Activated naive CD4-positive, alpha-beta T cell treated with anti-CD3 and anti-CD28 coated beads for 36 hours (primary cell): ENCODE measurements at places on chromosomes 5 and 9. TPM values are rescaled to one million over a fixed set of nuclear protein-coding genes. Genes with fewer than 3 reads are reported as not detected.

DNA sequence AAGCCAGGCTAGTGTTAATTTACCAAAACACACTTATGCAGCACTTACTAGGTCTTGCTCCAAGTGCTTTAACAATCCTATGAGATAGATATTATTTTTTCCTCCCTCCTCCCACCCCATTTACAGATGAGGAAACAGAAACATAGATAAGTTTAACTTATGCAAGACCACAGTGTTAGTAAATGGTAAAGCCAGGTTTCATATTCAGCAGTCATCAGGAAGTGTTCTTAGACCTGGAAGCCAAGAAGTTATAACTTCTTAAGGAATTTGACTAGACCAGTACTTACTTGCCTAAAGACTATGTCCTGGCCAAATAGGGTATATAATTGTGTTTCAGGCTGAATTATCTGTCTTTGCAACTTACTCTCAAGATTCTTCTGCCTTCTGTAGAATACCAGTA, 15.9 kb downstream of the ABHD17B start:
- no peak for DNase-seq

DNA sequence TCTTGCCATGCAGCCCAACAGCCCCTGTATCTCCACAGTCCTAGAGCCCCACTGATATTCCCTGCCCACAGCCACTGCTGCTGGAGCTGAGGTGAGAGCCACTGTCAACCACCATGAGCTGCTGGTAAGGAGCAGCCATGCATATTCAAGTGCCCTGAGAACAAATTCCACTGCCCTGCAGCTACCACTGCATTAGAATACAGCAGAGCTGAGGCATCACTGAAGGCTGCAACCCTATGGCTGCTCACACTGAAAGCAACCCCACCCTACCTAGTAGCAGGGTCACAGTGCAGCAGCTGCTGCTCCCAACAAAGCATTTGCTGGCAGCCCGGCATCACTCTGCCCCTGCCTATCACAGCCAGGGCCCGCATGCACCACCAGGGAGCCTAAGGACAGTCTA, 68.6 kb downstream of the SKIC3 start:
- DNase-seq: no peak

GRCh38 chr9:13027879-13028278, 251.6 kb downstream of the MPDZ start:
- no peak for DNase-seq

GRCh38 chr5:169299663-169300467, 1.1 kb downstream of the SLIT3 start:
- DNase-seq: no peak

GRCh38 chr9:129434187-129434586, 186.7 kb downstream of the C9orf50 start:
- DNase-seq: no peak

DNA sequence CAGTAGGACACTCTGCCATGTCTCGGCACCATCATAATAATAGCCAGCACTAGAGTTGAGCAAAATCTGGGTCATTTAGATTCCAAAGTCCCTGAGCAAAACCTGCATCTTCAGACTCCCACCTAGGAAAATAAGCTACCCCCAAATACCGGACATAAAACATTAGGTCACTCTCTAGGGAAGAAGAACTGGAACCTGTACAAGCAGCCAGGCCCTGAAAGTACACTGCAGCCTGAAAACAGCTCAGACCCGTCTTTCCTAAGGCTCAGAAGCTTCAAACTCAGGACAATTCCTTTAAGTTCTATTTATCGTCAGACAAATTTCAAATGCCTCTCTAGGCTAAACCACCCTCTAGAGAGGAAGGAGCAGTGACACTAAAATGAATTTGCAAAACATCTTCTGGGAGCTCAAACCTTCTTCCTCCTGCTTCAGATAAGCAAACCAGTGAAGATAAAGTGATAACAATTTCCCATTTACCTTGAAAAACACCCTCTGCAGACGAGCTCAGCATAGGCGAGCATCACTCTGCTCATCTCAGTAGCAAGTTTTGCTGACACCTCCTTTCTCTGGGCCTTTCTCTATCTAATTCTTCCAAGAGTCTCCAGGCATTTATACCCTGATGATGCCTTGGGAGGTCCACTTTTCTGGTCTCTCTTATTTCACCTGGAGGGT, 34.0 kb downstream of the ADAM19 start:
- DNase-seq: peak; percentile 12

- peak; percentile 63 for DNase-seq
Observed at GRCh38 chr5:146340260-146341081, 1.8 kb downstream of the POU4F3 start.

DNA sequence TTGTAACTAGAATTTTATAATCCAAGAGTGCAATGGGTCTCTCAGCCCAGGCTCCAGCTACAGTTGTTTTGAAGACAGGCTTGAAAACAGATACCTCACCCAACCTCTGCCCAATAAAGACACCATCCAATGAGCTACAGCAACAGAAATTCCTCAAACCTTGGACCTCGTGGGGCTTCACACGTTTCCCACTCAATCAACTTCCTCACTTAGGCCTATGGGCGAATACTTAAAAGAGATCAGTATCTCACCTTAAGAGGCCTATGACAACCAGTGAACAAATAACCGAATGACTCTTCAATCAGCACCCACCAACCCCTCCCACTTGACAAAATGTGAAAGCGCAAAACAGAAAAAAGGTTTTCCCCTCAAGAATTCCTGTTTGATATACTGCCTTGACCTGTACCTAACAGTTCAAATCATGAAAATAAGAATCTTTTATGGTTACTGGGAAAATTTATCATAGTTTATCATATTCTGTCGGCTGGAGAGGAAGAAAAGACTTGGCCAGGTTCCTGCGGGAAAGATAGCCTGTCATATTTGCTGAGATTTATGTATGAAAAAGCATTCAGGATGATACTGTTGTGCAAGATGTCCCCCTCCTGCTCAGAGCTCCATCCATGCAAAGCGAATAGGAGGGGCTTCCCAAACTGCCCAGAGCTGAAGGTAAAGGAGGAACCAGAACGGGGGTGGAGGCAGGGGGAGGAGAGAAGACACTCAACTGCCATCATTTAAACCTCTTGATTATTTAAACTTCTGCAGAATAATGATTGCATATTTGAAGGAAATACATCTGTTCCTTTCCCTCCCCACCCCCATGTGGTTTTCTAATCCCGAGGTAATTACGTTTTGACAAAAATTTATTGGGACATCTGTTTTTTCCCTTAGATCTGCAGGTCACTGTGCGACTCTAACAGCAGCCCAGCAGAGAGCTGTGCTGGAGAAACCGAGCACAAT, 256.3 kb downstream of the NFIB start:
- DNase-seq: no peak

DNA sequence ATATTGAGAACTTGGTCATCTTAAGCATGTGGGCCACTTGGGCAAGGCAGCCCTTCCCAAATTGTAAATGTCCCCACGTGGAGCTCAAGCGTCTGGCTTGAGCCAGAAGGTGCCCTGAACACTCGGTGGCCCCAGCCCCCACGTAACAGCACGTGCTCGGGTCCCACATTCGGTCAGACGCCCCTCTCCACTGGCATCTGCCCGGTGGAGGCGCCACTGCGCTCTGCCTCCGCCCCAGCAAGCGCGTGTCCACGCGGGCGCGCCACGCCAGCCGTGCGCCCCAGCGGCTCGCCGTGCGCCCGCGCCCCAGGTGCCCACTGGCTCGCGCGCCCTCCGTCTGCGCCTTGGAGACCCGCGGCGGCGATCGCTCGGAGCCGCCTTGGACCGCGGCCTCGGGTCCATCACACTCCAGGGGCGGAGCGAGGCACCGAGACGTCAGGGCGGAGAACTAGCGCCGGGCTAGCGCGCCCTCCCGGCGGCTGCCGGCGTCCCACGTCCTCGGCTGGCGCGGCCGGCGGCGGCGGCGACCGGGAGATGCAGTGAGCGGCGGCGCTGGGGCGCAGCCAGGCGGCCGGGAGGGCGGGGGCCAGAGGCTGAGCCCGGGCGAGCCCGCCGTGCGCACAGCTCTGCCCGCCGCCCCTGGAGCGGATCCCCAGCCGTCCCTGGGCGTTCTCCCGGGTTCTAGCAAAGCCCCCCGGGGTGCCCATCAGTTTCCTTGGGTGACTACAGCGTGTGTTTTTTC, at the start of gene PALM2AKAP2:
PALM2AKAP2 (plus strand) TSS at position 488 of the 742 bp plus-strand sequence. CDS start 291 bp downstream, outside the sequence.
- peak; percentile 4 for DNase-seq

- no peak for DNase-seq
Observed at GRCh38 chr9:84271921-84272556, 68.5 kb downstream of the SLC28A3 start.

GRCh38 chr5:21244982-21245381, 1257.0 kb upstream of the CDH18 start:
- no peak for DNase-seq

GRCh38 chr5:135489466-135490244, 37.5 kb upstream of the TIFAB start:
- DNase-seq: no peak

GRCh38 chr9:108153416-108153815, 663.8 kb upstream of the KLF4 start:
- no peak for DNase-seq

- peak; percentile 64 for DNase-seq
Observed at GRCh38 chr5:156913719-156914370, 49.2 kb downstream of the TIMD4 start.

DNA sequence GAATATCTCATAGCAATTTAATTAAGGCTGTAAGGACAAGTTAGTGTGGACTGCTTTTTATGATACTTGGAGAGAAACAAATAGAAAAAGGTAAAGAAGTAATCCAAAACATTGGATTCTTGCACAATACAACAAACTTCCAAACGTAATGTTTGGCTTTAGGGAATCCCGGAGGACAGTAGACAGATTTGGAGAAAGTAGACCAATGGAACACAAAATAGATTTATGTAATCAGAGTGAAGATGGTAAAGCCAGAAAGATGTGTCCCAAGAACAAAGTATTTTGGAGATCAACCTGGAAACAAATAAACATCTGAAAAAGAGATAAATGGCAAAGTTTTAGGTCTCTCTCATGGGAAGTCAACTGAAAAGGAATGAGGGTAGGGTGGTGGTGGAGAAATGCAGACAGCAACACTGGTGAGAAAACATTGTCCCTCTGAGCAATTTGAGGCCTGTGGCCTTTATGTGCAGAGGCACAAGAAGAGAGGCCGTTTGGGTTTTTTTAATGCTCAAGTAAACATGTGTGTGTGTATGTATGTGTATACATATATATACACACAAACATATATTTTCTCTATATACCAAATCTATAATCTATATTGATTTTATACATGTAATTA, 620.6 kb downstream of the PDE4D start:
- DNase-seq: no peak

DNA sequence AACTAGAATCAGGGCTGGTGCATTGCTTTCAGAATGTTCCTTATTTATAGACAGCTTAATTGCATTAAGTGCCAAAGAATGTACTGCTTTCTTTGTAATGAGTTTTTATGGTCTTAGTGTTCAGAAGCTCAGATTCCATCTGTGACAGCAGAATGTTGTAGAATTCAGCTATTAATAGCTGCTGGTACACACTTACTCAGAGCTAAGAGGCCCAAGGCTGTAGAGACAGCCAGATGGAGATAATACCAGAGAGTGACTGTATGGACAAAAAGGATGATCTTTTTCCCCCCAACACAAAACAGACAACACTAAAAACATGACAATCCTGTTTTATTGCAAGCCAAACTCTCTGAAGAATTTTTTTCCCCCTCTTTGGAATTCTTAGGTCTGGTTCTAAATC, 50.2 kb downstream of the PPP2R2B start:
- no peak for DNase-seq

DNA sequence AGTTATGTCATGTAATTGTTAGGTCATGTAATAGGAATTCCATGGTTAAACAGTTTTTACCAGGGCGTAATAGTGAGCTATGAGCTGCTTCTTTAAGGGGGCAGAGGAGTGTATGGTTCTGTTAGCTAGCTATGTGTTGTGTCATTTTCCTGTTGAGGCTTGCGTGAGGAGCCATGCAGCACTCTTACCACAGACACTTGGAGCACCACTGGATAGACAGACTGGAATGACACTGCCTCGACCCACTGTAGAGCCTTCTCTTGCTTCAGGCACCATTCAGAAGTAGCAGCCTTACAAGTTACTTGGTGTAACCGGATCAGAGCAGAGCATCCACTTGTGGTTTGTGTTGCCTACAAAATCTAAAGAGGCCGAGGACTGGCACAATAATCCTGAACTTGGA, 28.3 kb upstream of the STOM start:
- DNase-seq: no peak

- peak; percentile 8 for DNase-seq
Observed at GRCh38 chr5:88826646-88827585, 56.1 kb downstream of the MEF2C start.

DNA sequence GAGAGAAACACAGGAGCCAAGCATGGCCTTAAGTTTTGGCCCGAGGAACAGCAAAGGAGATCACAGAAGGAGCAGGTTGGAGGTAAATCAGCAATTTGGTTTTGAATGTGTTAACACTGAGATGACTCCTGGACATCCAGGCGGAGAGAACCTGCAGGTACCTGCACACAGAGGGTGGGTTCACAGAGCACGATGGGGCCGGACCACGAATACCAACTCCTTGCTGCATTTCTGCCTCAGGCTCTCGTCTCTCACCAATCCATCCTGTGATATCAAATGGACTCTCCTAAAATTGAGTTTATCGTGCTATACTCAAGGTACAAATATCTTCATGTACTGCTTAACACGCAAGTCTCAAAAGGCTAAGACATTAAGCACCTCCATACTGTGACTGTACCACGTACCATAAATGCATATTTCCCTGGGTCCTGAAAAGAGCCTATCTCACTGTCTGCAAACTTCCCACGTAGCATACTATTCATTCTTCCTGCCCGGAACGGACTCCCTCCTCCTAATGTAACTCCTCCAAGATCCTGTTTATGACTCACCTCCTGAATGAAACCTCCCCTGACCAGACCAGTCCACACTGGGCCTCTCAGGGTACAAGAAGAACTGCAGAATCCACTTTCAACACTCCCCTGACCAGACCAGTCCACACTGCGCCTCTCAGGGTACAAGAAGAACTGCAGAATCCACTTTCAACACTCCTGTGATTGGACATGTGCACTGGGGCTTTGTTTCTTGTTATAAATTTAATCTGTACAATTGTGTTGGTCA, 380.8 kb upstream of the RFX3 start:
- DNase-seq: no peak

DNA sequence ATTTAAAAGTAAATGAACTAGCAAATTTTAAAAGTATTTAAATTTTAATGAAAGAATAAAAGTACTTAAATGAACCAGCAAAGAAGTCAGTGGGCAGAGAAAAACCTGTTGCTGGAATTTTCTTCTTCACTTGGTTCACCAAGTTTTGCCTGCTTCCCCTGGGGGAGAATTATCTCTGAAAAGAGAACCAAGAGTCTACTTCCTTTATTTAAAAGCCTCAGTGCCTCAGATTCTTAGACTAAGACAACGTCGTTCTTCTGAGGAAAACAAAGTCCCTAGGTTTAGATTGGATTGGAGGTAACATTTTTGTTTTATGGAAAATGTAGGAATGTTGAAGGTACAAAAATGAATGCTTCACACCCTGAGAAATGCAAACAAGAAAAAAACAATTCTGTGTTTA, 7.4 kb upstream of the KLF4 start:
- no peak for DNase-seq

GRCh38 chr9:130023144-130023787, 19.7 kb downstream of the FNBP1 start:
- DNase-seq: peak; percentile 45

Gene GFRA3
- total RNA-seq: not detected

Gene DCTN4
- 41.0 TPM for total RNA-seq

Gene TAF1L
- 0.02 TPM for total RNA-seq

Gene ADAMTSL1
- not detected for total RNA-seq

Gene FOXD4L4
- not detected for total RNA-seq

Gene FIBCD1
- not detected for total RNA-seq

Gene SCGB3A2
- total RNA-seq: not detected

Gene ANKS6
- total RNA-seq: 14.6 TPM
